B cell (primary cell): ENCODE measurements at places on chromosomes 7 and 10. TPM values are rescaled to one million over a fixed set of nuclear protein-coding genes. Genes with fewer than 3 reads are reported as not detected.

The C10orf90 gene
- total RNA-seq = not detected in 2 replicates

The VAX1 gene
- total RNA-seq = not detected in 2 replicates

The AKR1E2 gene
- 0.42 TPM in 1 of 2 replicates, not detected in the other for total RNA-seq

The TMEM270 gene
- not detected in 2 replicates for total RNA-seq

The ARID5B gene
- 237 and 250 TPM in 2 replicates for total RNA-seq

The PTPN12 gene
- total RNA-seq = 65.4 and 78.8 TPM in 2 replicates

The CALHM1 gene
- total RNA-seq = 0.34 and 0.41 TPM in 2 replicates

DNA sequence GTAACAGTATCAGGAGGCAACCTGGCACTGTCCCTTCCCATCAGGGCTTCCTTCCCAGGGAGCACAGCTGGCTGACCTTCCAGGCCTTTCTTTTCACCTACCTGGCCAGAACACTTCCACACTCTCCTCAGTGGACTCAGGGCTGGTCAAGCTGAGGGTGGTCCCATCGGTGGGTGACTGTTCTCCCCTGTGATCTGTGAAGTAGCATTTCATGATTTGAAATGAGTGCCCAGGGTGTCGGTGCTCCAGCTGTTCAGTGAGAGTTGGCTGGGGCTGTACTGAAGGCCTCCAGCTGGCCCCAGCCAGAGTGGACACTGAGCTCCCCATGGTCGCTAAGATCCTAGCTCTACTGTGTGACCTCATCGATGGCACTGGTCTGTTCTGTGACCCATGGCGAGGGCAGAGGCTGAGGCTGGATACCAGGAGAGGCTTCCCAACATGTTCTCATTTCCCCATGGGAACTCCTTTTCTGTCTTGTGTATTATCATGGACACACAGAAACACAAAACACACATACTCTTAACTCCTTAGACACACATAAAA, at the start of gene FAM170B:
TSS of gene FAM170B (minus strand) at position 316 of the 543 bp plus-strand sequence. CDS start at position 213, 103 bp downstream.
- peaks cover 29% of the 10 kb centered on the region for H3K4me1 ChIP-seq
- no peak within 1 kb of the TSS for H3K4me3 ChIP-seq
- H3K36me3 ChIP-seq = no peaks in the 10 kb centered on the region
- no peak for DNase-seq

GRCh38 chr10:91493313-91493712, 83.2 kb downstream of the HECTD2 start:
- H3K36me3 ChIP-seq = no peaks in the 10 kb centered on the region
- H3K27ac ChIP-seq = no peak overlapping the region
- no peak for DNase-seq
- no peak overlapping the region for H3K4me3 ChIP-seq
- no peaks in the 10 kb centered on the region for H3K4me1 ChIP-seq

DNA sequence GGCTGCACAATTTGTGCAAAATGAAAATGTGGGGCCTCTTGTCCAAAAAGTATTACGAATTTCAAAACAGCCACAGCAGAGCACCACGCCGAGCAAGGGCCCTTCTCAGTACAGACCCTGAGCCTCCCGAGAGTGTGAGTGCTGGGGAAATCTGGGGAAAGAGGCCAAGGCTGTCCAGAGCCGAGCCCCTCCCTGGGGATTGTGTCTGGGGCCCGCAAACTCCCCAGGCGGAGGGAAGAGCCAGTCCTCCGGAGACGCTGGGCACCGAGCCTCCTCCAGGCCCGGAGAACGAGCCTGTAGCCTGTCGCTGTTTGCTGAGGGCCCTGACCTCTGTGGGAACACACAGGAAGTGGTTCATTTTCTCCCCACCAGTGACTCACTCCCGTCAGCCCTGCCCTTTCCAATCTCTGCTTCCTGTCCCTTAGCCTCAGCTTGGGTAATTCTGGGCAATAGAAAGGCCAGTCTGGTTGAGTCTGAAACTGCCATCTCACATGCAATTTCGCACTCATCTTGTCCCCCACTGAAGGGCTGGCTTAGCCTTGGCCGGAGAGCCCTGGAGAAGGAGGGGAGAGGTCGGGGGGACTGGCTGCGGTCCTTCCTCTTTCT, 19.5 kb upstream of the GNA12 start:
- peak; percentile 45 for DNase-seq
- H3K27ac ChIP-seq = peak overlapping the region; percentile 37
- no peaks in the 10 kb centered on the region for H3K27me3 ChIP-seq
- H3K36me3 ChIP-seq = no peaks in the 10 kb centered on the region
- peak overlapping the region; percentile 13 for H3K4me3 ChIP-seq

DNA sequence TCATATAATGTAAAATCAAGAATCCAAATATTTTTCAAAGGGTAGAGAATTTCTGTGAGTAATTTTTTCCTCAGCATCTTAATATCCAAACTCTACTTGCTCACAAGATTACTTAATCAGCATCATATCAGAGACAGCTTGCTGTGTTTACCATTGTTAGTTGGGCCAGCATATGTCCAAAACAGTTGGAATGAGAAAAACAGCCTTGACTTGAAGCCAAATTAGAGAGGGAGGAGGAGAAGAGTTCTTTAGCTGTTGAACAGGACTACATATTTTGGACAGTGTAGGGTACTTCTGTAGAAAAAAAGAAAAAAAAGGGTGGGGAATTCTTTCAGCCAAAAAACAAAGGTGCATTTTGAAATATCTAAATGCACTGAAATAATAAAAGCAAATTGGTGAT, 69.8 kb downstream of the HDAC9 start:
- H3K36me3 ChIP-seq = no peaks in the 10 kb centered on the region
- H3K27ac ChIP-seq = peak overlapping the region; percentile 76
- H3K27me3 ChIP-seq = no peaks in the 10 kb centered on the region
- H3K4me1 ChIP-seq = peaks cover 16% of the 10 kb centered on the region

- no peak within 1 kb of the TSS for H3K4me3 ChIP-seq
- no peak within 1 kb of the TSS for H3K27ac ChIP-seq
These were observed at the start of gene ATG9B for GRCh38 chr7:151024435-151025056. ATG9B (minus strand) TSS chr7:151024494; CDS start chr7:151024423, 71 bp downstream.

DNA sequence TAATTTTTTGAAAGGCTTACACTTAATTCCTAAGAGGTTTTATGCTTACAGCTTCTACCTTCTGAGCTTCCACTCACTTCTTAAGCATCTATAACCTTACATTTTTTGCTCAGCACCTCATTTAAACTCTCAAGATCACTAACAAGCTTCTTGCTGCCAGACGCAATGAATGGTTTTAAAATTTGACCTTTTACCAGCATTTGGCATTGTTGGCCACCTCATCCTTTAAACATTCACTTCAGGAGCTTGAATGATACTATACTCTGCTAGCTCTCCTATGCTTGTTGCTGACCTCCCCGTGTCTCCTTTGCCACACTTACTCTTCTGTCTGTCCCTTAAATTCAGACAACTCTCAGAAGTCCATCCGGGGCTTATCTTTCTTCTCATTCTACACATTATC, 37.7 kb upstream of the ODAD2 start:
- no peak overlapping the region for H3K4me3 ChIP-seq
- no peaks in the 10 kb centered on the region for H3K27me3 ChIP-seq
- H3K36me3 ChIP-seq = no peaks in the 10 kb centered on the region
- no peak for DNase-seq
- no peak overlapping the region for H3K27ac ChIP-seq

DNA sequence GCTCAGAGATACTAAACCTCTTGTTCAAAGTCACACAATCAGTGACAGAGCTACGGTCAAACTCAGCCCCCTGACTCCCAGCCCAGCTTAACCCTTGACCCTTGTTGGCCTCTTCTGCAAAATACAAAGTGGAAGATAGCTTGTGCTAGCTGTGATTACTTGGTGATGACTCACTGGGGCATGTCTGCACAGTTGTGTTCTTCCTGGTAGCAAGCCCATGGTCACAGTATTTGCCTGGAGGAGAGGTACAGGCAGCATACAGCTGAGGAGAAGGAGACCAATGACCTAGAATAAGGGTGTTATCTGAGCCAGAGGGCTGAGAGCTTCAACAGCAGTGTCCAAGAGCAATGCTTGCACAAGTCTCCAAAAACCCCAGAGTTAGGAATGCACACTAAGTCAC, 5.7 kb upstream of the HSPA12A start:
- H3K4me1 ChIP-seq = no peaks in the 10 kb centered on the region
- DNase-seq = no peak
- no peak overlapping the region for H3K4me3 ChIP-seq

DNA sequence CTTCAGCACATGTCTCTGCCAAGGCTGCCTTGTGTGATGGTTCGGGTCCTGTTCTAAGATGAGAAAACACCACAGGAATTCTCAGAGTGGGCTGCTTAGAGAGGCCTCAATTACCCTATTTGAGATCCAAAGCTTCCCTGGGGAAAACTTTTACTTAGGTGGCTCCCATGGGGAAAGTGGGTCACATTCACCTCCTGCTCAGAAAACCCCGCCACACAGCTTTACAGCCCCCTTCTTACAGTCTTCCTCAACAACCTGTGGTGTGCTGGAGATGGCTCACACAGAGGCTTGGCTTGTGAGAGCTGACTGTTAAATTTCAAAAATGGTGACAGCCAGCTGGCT, 36.6 kb upstream of the KCNIP2 start:
- no peak for DNase-seq
- H3K36me3 ChIP-seq = no peaks in the 10 kb centered on the region
- no peaks in the 10 kb centered on the region for H3K27me3 ChIP-seq

DNA sequence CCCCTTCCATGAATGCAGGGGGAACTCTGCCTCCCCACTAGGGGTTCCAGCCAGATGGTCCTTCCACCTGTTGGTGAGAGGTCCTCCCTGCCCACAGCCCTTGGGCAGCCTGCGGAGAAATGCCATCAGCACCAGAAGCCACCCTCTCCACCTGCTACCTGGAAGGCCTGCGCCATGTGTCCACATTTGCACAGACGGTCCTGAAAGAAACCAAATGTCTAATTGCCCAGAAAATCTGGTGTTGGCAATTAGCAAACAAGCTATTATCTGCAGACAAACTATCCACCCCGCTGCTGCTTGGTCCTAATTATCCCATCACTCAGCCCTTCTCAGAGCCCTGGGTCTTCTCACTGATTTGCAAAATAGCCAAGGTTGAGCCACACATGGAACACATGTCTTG, 32.3 kb downstream of the HSPA12A start:
- H3K4me3 ChIP-seq = no peak overlapping the region
- no peak for DNase-seq
- no peaks in the 10 kb centered on the region for H3K36me3 ChIP-seq

DNA sequence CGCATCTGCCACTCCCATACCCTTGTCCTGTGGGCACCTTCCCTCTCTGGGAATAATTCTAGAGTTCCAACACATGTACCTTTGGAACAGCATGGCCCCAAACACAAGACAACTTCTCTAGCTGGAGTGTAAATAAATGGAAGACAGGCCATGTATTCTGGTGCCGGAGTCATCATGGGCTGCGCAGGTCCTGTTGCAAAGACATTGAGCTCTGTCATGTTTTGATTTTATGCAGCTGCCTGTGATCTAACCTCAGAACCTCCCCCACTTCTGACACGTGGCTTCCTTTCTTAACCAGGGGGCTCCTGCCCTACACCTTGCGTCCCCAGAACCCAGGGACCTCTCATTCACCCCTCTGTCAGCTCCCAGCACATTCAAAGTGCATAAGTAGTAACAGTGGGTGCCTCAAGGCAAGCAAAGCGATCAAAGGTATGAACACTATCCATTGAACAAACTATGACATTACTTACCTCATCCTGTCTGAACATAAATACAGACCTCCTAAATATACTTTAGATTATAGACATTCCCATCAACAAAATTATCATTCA, 219.9 kb downstream of the FGFR2 start:
- no peaks in the 10 kb centered on the region for H3K27me3 ChIP-seq
- H3K4me3 ChIP-seq = no peak overlapping the region
- no peak overlapping the region for H3K27ac ChIP-seq
- no peaks in the 10 kb centered on the region for H3K4me1 ChIP-seq

DNA sequence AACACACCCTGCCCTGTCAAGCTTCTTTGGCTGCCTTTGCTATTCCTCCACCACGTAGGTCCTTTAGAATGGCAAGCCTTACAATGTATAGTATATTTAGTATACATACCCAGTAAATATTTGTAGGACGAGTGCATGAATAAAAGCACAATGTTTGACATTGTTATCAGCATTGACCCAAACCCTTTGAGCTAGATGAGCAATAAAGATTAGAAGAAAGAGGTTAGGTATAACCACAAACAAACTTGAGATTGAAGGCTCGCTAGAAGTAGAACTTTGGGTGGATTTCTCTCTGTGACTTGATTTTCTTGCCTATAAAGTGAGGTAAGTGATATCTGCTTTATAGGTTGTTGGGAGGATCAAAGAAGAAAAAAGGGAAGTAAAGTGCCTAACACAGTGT, 561.0 kb upstream of the GALNT17 start:
- H3K4me1 ChIP-seq = no peaks in the 10 kb centered on the region
- H3K4me3 ChIP-seq = no peak overlapping the region
- H3K27me3 ChIP-seq = no peaks in the 10 kb centered on the region
- no peaks in the 10 kb centered on the region for H3K36me3 ChIP-seq

DNA sequence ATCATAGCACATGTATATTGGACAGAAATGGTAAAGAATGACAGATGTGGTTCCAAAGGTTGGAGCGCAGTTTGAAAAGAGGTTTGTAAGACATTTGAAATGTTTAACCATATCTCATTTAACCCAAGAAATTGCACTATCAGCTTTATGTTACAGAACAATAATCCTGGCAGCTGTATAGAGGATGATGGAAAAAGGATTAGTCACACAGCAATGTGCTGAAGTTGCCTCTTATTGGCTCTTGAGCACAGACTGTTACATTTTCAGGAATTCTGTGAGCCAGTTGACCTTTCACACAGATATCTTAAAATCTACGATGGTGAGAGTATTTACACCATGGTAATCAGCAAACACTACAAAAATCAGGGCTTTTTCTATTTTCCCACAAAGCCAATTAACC, 3.9 kb downstream of the COG5 start:
- DNase-seq = no peak
- peaks cover 23% of the 10 kb centered on the region for H3K4me1 ChIP-seq
- no peaks in the 10 kb centered on the region for H3K27me3 ChIP-seq
- peaks cover 5% of the 10 kb centered on the region for H3K36me3 ChIP-seq
- H3K4me3 ChIP-seq = no peak overlapping the region
- H3K27ac ChIP-seq = no peak overlapping the region

DNA sequence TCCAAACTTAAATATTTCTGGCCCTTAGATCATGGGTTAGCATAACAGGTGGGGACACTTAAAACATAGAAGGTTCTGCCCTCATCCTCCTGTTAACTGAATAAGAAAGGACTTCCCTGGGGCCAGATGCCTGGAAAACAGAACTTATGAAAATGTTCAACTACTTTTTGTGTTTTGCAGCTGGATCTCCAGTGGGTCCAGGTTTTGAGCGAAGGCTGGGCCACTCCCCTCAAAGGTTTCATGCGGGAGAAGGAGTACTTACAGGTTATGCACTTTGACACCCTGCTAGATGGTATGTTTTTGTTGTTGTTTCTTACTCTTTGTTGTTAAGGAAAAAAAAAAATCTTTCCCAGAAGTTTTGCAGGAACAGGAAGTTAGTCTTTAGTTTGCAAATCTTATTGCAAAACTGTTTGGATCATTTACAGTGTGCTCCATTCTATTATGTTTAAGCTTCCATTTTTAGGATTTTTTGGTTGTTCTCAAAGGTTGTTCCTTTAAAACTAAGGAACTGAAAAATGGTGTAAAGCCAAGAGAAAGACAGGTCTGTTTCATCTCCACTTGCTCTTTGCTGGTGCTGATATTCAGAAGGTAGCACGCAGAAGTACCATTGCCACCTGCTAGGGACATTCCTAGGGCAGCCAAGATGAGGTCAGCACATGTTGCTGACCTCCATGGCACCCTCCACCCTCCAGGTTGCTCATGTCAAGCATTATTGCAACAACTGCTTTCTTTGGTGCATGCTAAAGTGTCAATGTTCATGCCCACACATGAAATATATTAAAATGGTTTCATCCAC, 56.1 kb downstream of the PAPSS2 start:
- DNase-seq = no peak
- H3K27ac ChIP-seq = no peak overlapping the region
- H3K4me3 ChIP-seq = no peak overlapping the region
